Activated CD4-positive, alpha-beta T cell treated with anti-CD3 and anti-CD28 coated beads, Interleukin-2, Interleukin-4, amounts not matched to agents 100 ng/mL and 50 ng/mL, durations not matched to agents 16 hours and 8 hours (primary cell): ENCODE measurements at places on chromosomes 4 and X.

- DNase-seq, result no peak
These were observed 69.4 kb upstream of the KIT start for GRCh38 chr4:54588404-54588803.

DNA sequence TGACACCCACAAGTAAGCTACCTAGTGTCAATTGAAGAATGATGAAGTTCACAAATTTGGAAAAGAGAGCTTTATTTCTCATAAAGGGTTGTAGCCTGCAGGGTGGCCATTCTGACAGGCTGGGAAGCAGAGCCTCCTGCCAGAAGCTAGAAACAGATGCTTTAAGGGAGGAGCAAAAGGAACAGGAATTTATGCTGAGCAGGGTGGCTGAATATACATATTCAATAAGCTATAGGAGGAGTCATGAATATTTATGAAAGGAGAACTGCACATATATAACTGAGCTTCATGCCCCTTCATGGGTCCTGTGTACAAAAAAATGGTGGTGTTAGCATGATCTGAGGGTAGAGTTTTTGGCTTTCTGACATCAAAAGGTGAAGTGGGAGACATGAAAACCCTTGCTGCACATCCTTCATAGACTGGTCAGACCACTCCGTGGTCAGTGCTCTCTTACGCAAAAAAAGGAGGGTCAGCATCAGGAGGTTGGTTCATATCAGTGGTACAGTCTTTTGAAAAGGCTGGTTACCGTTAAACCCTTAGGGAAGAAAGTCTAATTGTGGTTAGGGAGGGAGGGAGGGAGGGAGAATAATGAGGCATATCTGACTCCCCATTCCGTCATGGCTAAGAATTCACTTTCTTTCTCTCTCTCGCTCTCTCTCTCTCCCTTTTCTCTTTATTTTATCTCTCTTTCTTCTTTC, 121.4 kb downstream of the LUZP4 start:
- DNase-seq, result no peak

- DNase-seq, result no peak
These were observed 44.1 kb downstream of the INPP4B start for GRCh38 chr4:142801966-142802365.

GRCh38 chr4:87228262-87228860, 7.9 kb upstream of the KLHL8 start:
- DNase-seq, result no peak

DNA sequence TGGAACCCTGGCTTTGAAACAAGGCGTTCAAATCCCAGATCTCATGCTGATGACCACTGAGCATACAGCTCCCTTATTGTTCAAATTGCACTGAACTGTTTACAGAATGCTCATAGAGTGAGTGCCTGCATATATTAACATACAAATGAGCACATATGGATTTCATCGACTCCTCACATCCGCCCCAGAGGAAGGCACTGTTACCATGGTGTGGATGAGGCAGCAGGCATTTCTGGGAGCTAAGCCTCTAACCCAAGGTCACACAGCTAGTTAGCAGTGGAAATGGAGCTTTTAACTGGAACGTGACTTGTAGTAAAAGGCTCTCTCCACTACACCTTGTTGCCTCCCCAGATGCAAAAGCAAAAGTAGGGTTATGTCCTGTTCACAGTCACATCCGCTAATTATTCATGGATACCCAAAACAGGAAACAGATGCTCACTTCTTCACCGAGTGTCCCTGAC, 289.7 kb downstream of the STK32B start:
- no peak for DNase-seq

DNA sequence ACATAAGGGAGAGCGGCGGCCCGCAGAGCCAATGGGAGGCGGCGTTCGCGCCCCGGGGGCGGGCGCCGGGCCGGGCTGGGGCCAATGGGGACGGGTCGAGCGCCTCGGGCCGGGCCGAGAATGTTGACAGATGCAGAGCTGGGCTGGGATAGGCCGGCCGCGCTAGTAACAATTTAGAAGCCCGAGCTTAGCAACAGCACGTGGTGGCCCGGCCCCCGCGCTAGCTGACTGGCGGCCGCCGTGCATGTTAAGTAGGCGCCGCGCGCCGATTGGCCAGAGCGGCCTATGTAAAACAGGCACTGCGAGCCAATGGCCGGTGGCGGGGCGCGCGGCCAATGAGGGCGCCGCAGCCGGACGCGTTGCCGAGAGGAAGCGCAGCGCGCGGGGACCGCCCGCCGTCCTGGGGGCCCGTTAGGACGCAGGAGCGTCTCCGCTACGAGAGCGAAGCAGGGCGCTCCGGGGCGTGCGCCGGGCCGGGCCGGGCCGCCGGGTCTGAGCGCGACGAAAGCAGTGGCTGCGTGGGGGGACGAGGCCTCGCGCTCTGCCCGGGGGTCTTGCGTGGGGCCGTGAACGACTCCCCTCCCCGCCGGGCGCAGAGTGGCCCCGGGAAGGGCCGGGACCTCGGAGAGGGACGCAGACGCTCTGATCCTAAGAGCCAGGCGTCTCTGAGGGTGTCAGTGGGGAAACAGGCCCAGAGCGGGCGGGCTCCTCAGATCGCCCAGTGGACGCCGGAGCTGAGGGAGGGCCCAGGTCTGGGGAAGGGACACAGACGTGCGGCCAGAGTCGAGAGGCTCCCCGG, 435 bp upstream of the MXD4 start:
- peak; percentile 98 for DNase-seq
